Ureter (tissue), 1 donor: ENCODE measurements at places on chromosomes 16 and 17. TPM values are rescaled to one million over a fixed set of nuclear protein-coding genes. Genes with fewer than 3 reads are reported as not detected.

The DPEP2 gene
- total RNA-seq, result 7.0 TPM

The SLC12A3 gene
- total RNA-seq, result not detected

The AIPL1 gene
- total RNA-seq, result not detected

The FLYWCH2 gene
- total RNA-seq, result 23.5 TPM

The CDH3 gene
- 17.4 TPM for total RNA-seq

The TBX6 gene
- 8.9 TPM for total RNA-seq

The C1QTNF1 gene
- total RNA-seq, result 108 TPM

The ZNF19 gene
- 19.0 TPM for total RNA-seq

The DLX4 gene
- 1.1 TPM for total RNA-seq

The NPIPA2 gene
- 4.2 TPM for total RNA-seq

The CHST4 gene
- 0.16 TPM for total RNA-seq

The DPEP1 gene
- 0.75 TPM for total RNA-seq

The GCGR gene
- total RNA-seq, result not detected

The EPOP gene
- total RNA-seq, result 3.4 TPM

The PRCD gene
- 11.5 TPM for total RNA-seq

The IGFBP4 gene
- total RNA-seq, result 505 TPM

The NPW gene
- not detected for total RNA-seq

The TBC1D10B gene
- total RNA-seq, result 36.9 TPM

The CBFA2T3 gene
- 11.2 TPM for total RNA-seq

The CSH2 gene
- not detected for total RNA-seq

The CRYM gene
- total RNA-seq, result 11.5 TPM

The BRIP1 gene
- 2.0 TPM for total RNA-seq

The SLC13A2 gene
- total RNA-seq, result 0.62 TPM

The RAB37 gene
- total RNA-seq, result 2.3 TPM

The TK2 gene
- 37.9 TPM for total RNA-seq

The NOG gene
- 0.60 TPM for total RNA-seq

The ARSG gene
- 19.4 TPM for total RNA-seq

The TBX2 gene
- 266 TPM for total RNA-seq

The ARMC5 gene
- total RNA-seq, result 9.7 TPM

The MEAK7 gene
- total RNA-seq, result 53.9 TPM

The TACO1 gene
- 17.5 TPM for total RNA-seq

The NEUROD2 gene
- not detected for total RNA-seq

The SLC7A6OS gene
- 23.4 TPM for total RNA-seq
